ENCODE measurements at places on chromosomes 7 and 10. TPM values are rescaled to one million over a fixed set of nuclear protein-coding genes. Genes with fewer than 3 reads are reported as not detected.
A peak's percentile ranks its signal among the peaks of the same experiment; 100 is the strongest.

DNA sequence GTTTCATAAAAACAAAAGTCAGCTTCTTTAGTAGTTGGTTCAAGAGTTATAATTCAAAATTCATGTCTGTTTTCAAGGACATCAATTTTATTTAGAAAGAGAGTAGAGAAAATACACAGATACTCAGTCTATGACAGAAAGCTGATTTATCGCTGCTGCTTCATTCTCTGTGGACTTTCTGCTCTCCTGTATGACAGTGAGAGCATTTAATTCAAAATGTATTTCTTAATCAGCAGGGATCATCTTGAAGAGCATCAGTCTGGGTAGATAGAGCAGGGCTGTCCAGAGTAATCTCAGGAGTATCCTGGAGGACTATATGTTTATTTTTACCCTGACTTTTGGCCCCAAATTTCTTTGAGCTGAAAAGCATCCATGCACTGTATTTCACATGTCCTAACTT, 1676.7 kb downstream of the REEP3 start:
- DNase-seq: no peak

DNA sequence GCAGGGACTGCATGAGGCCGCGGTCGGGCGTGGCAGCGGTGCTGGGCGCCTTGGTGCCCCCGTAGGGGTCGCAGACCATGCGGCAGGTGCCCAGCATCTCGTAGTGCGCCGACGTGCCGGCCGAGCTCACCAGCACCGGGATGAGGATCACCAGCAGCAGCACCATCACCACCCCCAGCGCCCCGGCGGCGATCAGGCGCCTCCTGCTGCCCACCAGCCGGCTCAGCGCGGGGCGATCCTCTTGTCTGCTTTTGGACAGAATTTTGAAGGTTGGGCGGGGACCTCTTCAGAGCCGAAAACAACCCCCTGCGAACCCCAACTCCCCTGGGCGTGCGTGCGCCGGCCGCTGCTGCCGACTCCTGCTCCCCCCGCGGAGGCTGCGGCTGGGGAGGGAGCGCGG, 779 bp downstream of the C1QL3 start:
- DNase-seq: peak; percentile 66

GRCh38 chr10:5943536-5943935, 33.8 kb downstream of the IL15RA start:
- peak; percentile 86 for DNase-seq

- no peak for DNase-seq
Observed at GRCh38 chr10:99297033-99297432, 32.1 kb upstream of the CNNM1 start.

The ADAMTS14 gene
- total RNA-seq: 0.03 TPM

The UTF1 gene
- total RNA-seq: not detected

DNA sequence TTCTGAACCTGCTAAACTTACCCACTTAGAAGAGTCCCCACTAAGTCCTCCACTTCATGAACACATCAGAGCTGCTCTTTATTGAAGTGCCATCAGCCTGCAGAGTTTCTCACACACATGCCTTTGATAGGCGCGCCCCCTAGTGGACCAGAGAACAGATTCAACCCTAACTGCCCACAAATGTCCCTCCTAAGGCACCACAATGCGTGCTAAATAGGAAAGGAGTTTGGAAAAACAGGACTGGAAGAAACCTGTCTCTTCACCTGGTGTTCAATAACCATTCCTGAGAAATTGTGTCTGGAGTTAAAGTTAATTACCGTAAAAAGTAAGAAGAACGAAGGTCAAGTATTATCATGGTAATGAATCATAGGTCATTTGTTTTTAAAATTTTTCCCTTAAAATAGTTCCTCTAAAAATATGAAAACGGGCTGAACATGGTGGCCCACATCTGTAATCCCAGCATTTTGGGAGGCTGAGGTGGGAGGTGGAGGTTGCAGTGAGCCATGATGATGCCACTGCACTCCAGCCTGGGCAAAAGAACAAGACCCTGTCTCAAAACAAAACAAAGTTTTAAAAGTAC, 249.7 kb downstream of the ELMO1 start:
- peak; percentile 84 for DNase-seq

The UNCX gene
- total RNA-seq: not detected

- DNase-seq: no peak
Observed at GRCh38 chr10:125621052-125621451, 61.9 kb downstream of the TEX36 start.

The SEC61G gene
- 72.3 TPM for total RNA-seq

GRCh38 chr7:151053096-151053495, 4.6 kb downstream of the CDK5 start:
- DNase-seq: no peak

The FGL2 gene
- total RNA-seq: 28.0 TPM

GRCh38 chr7:131305152-131305551, 22.5 kb upstream of the MKLN1 start:
- DNase-seq: no peak

GRCh38 chr7:70502117-70502863, 629.7 kb upstream of the GALNT17 start:
- DNase-seq: no peak

The NDUFB2 gene
- 569 TPM for total RNA-seq

GRCh38 chr7:7895754-7896153, 72.8 kb upstream of the GLCCI1 start:
- no peak for DNase-seq

DNA sequence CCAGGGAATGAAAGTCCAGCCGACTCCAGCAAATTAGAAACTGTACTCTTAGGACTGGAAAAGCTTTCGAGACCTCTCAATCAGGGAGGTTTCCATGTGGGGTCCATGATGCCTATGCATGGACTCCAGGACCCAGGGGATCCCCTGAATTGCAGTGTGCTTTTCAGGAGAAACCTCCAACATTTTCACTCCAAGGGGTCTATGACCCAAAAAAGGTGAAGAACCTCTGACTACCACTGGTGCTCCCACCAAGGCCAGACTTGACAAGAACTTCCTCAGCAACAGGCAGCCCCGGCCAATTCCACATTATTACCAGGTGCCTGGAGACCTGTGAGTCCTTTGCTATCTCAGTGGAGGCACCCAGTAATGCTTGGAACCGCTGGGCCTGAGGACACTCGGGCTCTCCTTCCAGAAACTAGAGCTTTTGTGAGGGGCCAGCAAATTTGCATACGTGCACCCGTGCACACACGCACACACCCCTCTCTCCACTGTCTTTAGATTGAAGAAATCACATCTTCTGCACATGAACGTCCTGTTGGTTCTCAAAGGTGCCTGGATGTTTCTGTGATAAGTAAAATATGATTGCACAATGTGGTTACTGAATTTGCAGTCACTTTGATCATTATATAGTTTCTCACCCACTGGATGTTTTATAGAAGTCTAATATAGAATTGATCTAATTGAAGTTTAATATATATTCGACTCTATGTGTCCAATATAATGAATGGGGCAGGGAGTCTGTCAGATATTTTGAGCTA, 54.7 kb downstream of the SYPL1 start:
- peak; percentile 29 for DNase-seq

DNA sequence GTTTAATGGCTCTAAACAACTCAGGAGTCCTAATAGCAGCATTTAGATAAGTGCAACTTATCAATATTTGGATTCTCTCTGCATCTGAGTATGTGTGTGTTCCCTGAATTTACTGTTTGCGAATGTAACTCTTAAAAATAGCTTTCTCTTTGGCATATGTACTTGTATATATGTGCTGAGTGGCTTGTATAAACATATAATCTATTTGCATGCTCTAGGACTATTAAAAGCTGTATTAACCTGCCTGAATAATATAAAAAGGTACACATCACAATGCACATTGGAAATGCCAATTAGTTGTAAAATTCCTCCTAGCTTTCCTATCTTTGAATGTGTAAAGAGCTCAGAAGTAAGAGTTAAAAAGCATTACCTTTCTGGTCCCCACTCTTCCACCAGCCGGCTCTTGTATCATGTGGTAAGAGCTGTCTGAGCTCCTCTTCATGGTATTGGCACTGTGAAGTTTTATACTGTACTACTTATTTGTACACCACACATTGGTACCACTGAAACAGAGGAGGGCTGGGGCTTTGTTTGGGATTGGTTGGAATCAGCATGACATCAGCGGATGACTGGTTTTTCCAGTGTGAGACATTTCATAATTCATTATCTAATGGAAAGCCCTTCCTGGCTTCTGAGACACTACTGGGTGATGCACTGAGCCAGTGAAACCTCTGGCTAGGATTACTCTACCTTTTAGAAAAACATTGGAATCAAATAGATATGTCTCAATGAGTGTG, at the start of gene INHBA:
INHBA (minus strand) TSS at position 456 of the 737 bp plus-strand sequence. CDS start 2,716 bp downstream, outside the sequence.
- no peak for DNase-seq

DNA sequence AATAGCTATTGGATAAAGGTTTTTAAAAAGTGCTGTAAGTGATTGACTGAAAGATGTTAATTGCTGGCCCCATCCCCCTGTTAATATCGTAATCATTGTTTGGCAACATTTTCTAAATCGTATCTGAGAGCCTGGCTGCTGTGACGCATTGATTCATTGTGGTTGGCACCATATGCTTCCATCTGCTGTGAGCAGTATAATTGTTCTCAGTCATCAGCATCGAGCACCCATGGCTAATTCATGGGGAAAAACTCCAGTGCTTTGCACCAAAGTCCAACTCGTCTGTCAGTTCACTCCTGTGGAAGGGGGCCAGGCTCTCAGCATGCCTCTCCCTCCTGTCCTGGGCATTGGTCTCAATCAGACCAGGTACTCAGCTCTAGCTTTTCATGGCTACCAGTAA, 205.2 kb downstream of the STK31 start:
- no peak for DNase-seq

The HYAL4 gene
- total RNA-seq: 0.42 TPM

DNA sequence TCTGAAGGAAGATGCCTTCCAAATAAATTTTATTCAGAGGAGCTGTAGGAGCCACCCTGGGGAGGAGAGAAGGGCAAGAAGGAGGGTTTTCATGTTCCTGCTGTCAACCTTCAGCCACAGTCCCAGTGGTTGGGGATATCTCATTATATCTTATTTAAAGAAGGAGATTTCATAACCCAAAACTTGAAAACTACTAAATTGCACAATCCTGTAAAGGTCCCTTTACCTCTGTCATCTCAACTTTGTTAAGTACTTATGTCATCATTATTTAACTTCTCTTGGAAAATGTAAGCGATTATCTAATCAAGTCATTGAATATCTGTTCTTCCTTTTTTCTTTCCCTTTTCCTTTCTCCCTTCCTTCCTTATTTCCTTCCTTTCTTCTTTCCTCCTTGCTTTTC, 794.5 kb upstream of the IGFBP3 start:
- DNase-seq: no peak

GRCh38 chr10:4353059-4353655, 472.9 kb upstream of the AKR1E2 start:
- peak; percentile 24 for DNase-seq

DNA sequence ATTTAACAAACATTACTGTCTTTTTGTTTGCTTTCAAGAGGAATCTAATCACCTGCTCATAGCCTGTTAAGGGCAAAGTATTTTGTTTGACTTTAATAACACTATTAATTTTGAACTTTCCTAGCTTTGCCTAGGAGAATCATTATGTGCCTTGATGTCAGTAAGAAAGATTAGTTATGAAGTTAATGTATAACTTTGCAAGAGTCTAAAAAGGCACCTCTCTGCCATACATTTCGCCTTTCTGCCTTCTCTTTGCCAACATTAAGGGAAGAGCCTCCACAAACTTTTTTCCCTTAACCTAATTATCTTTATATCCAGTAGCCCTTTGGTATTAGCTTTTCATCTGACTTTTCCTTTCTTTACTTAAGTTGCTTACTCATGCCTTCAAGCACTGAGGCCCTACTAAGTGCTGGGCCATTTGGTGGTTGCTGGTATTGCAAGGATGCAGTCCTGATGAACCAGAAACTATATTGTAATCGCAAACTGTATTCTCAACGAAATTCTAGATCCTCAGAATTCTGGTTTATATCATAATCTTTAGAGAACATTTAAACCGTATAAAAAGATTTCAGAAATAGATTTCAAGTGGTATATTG, 108.5 kb downstream of the SND1 start:
- DNase-seq: no peak

GRCh38 chr10:105063796-105064195, 422.7 kb downstream of the SORCS3 start:
- DNase-seq: peak; percentile 46

DNA sequence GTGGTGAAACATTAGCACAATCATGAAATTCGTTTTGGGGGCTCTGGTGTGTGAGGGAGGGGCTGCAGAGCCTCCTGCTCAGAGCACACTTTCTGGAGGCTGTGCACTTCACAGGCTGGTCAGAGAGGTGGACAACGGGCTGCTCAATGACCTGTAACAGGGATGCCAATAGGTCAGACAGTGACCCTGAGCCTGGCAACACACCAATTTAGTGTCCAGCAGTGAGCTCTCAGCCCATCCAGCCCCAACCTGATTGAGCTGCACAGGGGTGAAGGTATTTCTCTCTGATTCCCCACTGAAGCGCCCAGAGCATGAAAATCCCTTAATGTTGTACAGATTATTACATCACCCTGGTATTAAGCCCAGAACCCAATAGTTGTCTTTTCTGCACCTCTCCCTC, 191.3 kb upstream of the ZNF32 start:
- DNase-seq: no peak

- DNase-seq: no peak
Observed at GRCh38 chr7:72540106-72540611, 128.0 kb upstream of the CALN1 start.

The TMEM196 gene
- not detected for total RNA-seq

The C10orf67 gene
- 0.18 TPM for total RNA-seq

DNA sequence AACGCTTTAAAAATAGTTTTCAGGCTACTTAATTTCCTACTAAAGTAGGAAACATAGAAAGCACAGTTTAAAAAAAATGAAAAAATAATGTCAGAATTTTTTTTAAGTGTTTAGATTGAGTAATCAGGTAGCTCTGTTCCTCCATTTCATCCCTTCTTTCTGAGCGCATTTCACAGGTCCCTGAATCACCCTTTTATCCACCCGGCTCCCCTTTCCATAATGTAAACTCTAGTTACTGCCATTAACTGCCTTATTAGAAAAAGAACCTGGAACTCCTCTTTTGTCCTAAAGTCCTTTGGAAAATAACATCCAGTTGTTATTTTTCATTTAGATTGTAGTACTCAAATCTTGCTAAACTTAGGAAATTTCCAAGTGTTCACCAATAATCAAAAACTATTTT, 5.8 kb downstream of the KCND2 start:
- no peak for DNase-seq

GRCh38 chr7:42476255-42476654, 239.2 kb upstream of the GLI3 start:
- no peak for DNase-seq

DNA sequence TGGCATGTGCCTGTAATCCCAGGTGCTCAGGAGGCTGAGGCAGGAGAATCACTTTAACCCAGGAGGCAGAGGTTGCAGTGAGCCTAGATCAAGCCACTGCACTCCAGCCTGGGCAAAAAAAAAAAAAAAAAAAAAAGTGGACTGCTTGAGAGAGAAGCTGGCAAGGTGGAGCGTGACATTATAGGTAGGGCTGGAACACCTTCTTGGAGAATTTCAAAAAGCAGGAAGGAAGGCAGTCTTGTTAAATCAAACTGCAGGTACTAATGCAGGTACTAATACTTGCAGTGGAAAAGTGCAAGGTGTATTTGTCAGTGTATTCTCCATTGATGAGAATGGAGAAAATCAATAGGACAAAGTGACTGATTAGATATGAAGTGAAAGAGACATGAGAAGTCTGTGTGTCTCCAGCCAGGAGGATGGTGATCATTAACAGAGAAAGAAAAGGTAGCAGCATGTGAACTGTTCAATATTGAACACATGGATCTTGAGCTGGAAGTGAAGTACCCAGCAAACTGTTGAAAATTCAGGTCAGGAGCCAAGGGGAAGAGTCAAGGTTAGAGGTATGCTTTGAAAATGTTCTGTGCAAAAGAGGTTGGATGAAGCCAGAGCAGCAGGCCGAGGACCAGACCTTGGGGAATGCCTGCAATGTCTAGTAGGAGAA, 12.6 kb upstream of the SLC16A12 start:
- no peak for DNase-seq
